ENCODE measurements at places on chromosomes 3 and 15. TPM values are rescaled to one million over a fixed set of nuclear protein-coding genes. Genes with fewer than 3 reads are reported as not detected.

Gene GOLGA6L4
- total RNA-seq = 3.4 TPM

Gene MESP1
- 1.6 TPM for total RNA-seq

Gene TGM5
- not detected for total RNA-seq

Gene BLM
- total RNA-seq = 3.6 TPM

Gene HTR3E
- not detected for total RNA-seq

Gene TNFAIP8L3
- total RNA-seq = 1.9 TPM

Gene SMCO1
- not detected for total RNA-seq

Gene KCNH8
- 13.1 TPM for total RNA-seq

Gene POTEB
- total RNA-seq = not detected

Gene EPHA3
- 349 TPM for total RNA-seq

Gene ZNF654
- 46.8 TPM for total RNA-seq

Gene SCAANT1
- not detected for total RNA-seq

Gene CAPN7
- 49.0 TPM for total RNA-seq

Gene GP5
- total RNA-seq = not detected

Gene BBX
- 33.1 TPM for total RNA-seq

Gene CXCR6
- total RNA-seq = not detected

Gene FHIT
- 3.6 TPM for total RNA-seq

Gene CHRM5
- 0.47 TPM for total RNA-seq

Gene ROPN1
- total RNA-seq = 0.16 TPM

Gene CYP1A2
- not detected for total RNA-seq

Gene ARPIN
- total RNA-seq = 15.9 TPM

Gene GRM7
- total RNA-seq = 98.9 TPM

Gene ABHD10
- total RNA-seq = 89.5 TPM

Gene SCN11A
- total RNA-seq = 0.31 TPM

Gene TMEM212
- not detected for total RNA-seq

Gene CDCP1
- total RNA-seq = 0.62 TPM

Gene RPL22L1
- total RNA-seq = 23.2 TPM

Gene CAMKV
- total RNA-seq = 188 TPM

Gene CLDN16
- under 0.01 TPM for total RNA-seq

Gene SEMA3B
- total RNA-seq = 2.3 TPM

Gene TMCO5A
- total RNA-seq = not detected

Gene CCNL1
- total RNA-seq = 104 TPM

Gene IL17RB
- total RNA-seq = 2.2 TPM

Gene RFTN1
- total RNA-seq = 6.4 TPM

Gene IQGAP1
- total RNA-seq = 41.0 TPM

Gene CCR5
- 0.16 TPM for total RNA-seq

Gene PRR20G
- total RNA-seq = not detected

Gene C3orf80
- 15.0 TPM for total RNA-seq

Gene CLEC3B
- total RNA-seq = 26.0 TPM

Gene LTF
- 3.6 TPM for total RNA-seq

Gene RBPMS2
- not detected for total RNA-seq

Gene FSIP1
- total RNA-seq = 14.7 TPM

Gene CLRN1
- total RNA-seq = not detected

Gene CPEB1
- 2.8 TPM for total RNA-seq

Gene TERB2
- total RNA-seq = not detected

Gene KCNMB3
- 3.1 TPM for total RNA-seq

Gene NPAP1
- total RNA-seq = 0.31 TPM

Gene SPSB4
- total RNA-seq = 8.3 TPM

Gene CNTN6
- total RNA-seq = 4.7 TPM

Gene BAHD1
- 10.6 TPM for total RNA-seq

Gene MYLK
- total RNA-seq = 15.1 TPM

Gene RASGRP1
- total RNA-seq = 20.4 TPM

Gene MAP1A
- total RNA-seq = 35.7 TPM

Gene TRIM42
- total RNA-seq = not detected

Gene GOLGA6L10
- 3.1 TPM for total RNA-seq

Gene ROBO2
- total RNA-seq = 377 TPM

Gene CRABP1
- total RNA-seq = 10.5 TPM

Gene IL20RB
- total RNA-seq = 0.62 TPM

Measured in occipital lobe (tissue), 3 donors.